Hippocampal formation (tissue), 2 donors: ENCODE measurements at places on chromosomes 5 and 9.

DNA sequence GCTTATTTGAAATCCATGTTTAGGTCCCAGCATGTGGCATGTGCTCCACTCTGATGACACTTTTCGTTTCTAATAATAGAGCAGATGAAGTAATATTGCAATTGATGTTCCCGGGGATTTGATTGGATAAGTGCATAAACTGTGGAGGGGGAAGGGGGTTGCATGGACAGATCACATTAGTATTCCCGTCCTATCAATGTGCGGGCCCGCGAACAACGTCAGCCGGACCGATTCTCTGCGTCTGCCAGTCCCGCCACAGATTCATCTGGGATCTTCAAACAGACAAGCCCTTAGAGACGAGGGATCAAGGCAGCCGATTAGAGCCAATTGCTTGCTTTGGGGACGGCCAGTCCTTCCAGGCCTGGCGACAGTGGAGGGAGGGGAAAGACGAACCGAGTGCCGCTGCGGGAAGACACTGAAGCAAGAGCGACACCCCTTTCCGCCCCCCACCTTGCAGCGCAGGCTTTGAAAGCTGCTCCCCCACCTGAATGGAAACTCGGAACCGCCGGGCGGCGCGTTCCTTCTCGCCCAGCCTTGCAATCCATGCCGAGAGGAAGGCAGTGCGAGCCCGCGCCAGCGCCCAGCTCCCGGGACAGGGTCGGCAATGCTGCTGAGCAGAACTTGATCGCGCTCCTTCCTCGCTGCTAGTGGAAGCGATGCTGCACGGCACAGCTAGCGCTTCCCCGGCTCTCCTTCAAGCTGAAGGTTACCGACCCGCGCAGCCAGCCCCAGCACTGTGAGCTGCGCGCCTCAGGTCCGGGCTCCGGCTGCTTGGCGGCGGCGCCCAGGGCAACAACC lies at the start of gene RGS7BP:
Gene RGS7BP (plus strand): TSS at position 247 of the 798 bp plus-strand sequence. CDS start 610 bp downstream, outside the sequence.
- DNase-seq = no peak

GRCh38 chr5:140547508-140548299 lies at the start of gene EIF4EBP3:
EIF4EBP3 (plus strand) TSS chr5:140547662; CDS start chr5:140547738, 76 bp downstream.
- peak; percentile 96 for DNase-seq

DNA sequence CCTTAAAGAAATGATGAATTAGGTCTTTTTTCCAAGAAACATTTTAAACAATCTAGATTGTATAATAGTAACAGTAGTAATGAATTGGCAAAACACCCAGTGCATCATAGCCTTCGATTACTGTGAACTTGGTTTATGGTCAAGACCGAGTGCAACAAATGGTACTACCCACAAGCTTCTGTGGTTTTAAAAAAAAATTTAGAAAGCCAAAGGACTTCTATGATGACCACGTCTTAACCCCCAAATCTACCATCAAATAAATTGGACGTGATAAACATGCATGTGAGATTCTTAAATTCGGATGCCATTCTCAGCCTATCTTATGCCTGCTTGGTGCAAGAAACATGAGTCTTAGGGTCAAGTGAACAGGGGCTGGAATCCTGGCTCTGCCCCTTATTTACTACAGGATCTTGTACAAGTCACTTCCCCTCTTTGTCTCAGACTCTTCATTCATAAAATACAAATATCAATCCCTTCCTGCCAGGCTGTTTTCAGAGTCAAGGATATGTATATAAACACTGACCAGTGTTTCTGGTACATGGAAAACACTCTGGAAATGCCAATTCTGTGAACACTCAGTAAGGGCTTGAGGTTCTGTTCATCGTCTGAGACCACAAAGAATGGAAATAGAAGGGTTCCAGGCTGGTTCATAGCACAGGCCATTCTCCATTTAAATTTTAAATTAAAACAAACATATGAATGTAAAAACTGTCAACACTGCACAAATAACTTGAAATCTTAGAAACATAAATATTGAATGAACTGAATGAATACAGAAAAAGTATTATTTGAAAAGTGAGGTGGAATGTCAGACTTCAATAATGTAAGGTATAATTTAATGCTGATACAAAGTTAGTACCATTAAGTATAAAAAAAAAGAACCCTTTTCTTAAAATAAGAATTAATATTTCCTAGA lies 107.8 kb downstream of the NR6A1 start:
- DNase-seq = no peak

- DNase-seq = no peak
Measured at GRCh38 chr5:17252543-17252942, 35.1 kb downstream of the BASP1 start.

DNA sequence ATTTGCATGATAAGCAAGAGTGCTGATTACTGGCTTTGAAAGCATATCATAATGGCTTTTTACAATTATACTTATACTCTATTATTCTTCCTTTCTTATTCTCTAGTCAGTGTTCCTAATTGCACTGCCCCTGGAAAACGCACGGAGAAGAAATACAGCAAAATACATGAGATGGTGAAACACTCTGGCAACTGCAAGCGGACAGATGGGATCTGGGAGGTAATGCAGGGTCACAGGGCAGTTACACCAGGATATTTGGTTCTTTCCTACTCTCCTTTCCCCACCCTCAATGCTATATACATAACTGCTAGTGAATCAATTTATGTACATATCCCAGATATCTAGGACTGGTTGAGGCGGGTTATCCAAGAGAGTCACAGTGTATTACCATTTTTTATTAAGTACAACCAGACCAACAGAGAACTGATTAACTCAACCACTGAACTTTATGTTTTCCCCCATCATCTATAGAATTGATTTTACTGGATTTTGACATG lies 423.7 kb downstream of the ZSWIM6 start:
- no peak for DNase-seq

DNA sequence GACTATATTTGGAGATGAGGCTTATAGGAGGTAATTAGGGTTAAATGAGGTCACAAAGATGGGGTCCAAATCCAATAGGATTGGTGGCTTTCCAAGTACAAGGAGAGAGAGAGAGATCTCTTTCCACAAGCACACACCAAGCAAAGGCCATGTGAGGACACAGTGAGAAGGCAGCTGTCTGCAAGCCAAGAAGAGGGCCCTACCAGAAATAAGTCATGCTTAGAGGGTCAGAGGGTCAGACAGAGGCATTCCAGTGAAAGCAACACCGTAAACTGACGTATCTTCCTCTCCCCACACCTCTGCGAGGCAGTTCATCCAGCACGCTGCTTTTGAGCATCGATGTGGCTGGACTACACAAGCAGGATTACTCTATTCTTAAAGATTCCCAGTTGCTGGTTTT lies 87.9 kb downstream of the SLC1A3 start:
- no peak for DNase-seq

- DNase-seq = no peak
Measured at GRCh38 chr5:60372786-60373185, 327.2 kb downstream of the DEPDC1B start.

DNA sequence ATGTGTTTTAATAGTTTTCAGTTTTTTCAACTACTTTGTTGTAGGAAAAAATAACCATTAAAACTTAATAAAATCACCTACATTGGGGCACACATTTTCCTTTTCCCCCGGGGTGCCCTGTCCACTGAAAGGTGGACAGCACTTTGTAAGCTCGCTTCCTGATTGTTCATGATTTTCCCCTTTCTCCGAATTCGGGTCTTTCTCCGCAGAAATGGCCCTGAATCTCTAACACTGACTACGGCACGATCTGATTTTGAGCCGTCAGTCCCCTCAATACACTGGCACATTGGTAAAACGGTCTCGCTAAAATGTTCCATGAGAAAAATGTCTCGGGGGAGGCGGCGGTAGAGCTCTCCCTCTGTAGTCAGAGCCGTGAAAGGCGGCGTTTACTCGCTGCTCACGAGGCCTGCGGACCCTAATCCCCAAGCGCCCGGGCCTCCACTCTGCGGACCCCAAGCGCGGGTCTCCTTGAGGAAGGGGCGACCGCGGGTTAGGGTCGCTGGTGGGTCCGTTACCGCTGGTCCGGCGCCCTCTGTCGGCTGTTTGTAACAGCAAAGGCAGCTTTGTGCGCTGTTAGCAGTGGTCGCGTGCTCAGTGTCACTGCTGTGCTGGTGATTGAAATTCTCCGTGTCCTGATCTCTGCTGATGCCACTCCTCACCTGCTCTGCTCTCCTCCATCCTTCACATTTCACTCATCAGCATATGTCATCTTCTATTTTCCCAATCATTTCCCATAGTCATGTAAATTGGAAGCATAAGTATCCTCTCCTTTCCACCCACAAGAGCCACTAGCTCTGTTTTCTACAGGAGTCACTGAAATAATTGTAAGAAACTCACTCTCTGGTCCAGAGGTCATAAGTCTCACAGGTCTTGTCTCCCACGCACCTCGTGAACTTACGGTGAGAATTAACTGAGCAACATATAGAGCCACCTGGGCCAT lies 10.8 kb upstream of the IFNA2 start:
- DNase-seq = peak; percentile 38

GRCh38 chr9:81394881-81395675 lies 294.3 kb downstream of the TLE1 start:
- peak; percentile 16 for DNase-seq

GRCh38 chr5:100789694-100790093 lies 113.4 kb downstream of the ST8SIA4 start:
- DNase-seq = no peak

GRCh38 chr5:130227699-130228098 lies 323.4 kb downstream of the CHSY3 start:
- no peak for DNase-seq

GRCh38 chr5:168106008-168106761 lies 185.3 kb upstream of the WWC1 start:
- no peak for DNase-seq

DNA sequence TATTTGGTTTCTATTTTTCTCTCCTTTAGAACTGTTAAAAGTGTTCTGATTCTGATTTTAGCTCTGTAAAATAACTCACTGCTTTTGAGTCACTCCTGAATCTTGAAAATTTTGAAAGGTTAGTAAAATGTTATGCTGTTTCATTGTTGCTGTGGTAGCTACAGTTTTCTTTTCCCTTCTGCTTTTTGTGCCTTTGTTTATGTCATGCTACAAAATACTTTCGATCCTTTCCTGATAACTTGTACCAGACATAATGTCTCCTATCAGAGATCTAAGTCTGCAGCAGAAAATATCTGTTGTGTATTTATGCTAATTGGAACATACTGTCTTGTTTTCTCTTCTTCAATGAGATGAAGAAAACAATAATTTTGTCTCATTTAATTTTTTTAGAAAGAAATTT lies 26.9 kb upstream of the CEP120 start:
- no peak for DNase-seq

DNA sequence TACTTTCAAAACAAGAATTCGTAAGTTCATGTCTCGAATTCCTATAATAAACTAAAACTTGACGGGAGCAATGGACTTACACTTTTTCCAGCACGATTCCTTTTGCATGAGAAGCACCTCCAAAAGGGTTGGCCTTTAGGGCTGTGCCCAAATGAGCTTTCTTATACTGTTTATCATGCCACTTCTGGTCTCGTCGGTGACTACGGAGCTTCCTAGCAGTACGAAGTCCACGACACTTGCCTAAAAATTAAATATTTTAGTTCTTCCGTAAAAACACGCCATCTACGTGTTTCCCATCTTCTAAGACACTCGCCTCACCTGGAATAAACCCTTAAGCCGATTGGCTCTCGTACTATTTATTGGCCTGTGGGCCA lies 554 bp downstream of the RPS23 start:
- no peak for DNase-seq

GRCh38 chr5:143208781-143209510 lies 194.5 kb downstream of the NR3C1 start:
- DNase-seq = no peak

GRCh38 chr5:98635656-98636055 lies 137.8 kb upstream of the RGMB start:
- no peak for DNase-seq

DNA sequence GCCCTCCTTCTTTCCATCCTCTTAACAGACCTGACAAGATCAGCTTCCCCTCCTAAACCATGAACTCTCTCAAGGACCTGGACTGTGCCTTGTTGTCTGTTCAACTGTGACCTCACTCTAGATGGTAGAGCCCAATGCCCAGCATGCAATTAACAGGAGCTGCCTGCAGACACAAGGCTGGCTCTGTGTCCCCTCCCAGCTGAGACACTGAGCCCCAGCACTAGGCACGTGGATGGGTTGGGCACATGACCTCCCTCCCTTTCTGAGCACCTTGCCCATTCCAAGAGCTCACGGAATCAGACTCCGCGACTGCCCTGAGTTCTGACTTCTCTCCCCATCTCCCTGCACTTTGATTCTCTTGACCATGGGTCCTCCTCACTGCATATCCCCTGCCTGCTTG lies 93.5 kb upstream of the LRRTM2 start:
- DNase-seq = no peak

GRCh38 chr5:59835800-59836199 lies 57.7 kb downstream of the PDE4D start:
- no peak for DNase-seq

DNA sequence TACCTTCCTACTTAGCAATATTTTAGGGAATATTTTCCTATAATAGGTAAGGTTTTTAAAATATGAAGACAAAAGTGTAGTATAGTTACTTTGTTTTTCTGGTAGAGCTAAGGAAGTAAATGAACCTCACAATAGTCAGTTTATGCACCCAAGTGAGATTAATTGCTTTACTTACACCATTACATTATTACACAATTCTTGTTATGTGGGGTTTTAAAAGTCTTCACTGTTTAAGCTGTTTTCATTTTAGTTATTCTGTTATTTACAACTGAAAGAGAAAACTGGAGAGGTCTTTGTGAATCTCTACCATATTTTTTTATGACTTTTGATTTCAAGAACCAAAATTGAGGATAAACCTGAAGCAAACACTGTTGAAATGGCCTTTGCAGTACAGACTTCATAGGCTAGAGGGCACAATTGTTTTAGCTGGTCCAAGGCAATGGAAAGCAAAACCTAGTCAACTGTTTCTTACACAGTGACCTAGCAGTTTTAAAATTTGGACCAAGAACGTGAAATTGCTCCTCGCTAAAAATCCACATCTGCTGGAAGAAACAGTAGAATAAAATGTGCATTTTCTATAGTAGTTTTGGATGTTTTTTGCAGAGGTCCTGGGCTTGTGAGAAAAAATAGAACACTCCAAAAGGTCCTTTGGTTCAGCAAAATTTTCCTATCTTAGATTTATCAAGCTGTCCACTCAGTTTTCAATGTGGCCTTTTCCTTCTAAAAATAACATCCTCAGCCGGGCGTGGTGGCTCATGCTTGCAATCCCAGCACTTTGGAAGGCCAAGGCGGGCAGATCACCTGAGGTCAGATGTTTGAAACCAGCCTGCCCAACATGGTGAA lies 66.4 kb upstream of the FER start:
- DNase-seq = peak; percentile 81

- DNase-seq = no peak
Measured at GRCh38 chr5:127337876-127338275, 47.3 kb downstream of the MEGF10 start.

DNA sequence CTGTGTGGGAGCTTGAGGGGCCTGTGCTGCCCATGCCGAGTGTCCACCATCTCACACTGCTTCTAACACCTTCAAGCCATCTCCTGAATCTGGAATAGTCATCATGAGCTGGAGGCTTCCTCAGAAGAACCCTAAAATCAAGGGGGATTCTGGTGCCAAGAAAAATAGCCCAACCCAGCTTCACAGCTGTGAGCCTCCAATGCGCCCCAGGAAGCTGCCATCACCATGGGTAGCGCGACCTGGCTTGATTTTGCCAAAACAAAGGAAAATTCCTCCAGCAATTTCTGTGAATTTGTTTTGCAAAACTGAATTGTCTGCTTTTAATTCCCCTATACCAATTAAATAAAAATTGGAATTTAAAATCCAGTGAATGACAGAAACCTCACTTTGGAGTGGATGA lies 6.2 kb upstream of the TIFAB start:
- DNase-seq = no peak

- DNase-seq = peak; percentile 68
Measured at GRCh38 chr5:132829742-132830435, 558 bp downstream of the SHROOM1 start.
